Lung (tissue), 17 donors: ENCODE measurements at places on chromosomes 4 and X. TPM values are rescaled to one million over a fixed set of nuclear protein-coding genes. Genes with fewer than 3 reads are reported as not detected.

Gene TLL1
- total RNA-seq = 5.7 TPM

GRCh38 chrX:87063642-87064041, 454.0 kb upstream of the KLHL4 start:
- no peak overlapping the region for H3K27ac ChIP-seq
- no peaks in the 10 kb centered on the region for H3K4me1 ChIP-seq
- H3K4me3 ChIP-seq = no peak overlapping the region
- DNase-seq = no peak

Gene TACR3
- 0.11 TPM for total RNA-seq

Gene RRH
- total RNA-seq = not detected

Gene RIPPLY1
- not detected for total RNA-seq

DNA sequence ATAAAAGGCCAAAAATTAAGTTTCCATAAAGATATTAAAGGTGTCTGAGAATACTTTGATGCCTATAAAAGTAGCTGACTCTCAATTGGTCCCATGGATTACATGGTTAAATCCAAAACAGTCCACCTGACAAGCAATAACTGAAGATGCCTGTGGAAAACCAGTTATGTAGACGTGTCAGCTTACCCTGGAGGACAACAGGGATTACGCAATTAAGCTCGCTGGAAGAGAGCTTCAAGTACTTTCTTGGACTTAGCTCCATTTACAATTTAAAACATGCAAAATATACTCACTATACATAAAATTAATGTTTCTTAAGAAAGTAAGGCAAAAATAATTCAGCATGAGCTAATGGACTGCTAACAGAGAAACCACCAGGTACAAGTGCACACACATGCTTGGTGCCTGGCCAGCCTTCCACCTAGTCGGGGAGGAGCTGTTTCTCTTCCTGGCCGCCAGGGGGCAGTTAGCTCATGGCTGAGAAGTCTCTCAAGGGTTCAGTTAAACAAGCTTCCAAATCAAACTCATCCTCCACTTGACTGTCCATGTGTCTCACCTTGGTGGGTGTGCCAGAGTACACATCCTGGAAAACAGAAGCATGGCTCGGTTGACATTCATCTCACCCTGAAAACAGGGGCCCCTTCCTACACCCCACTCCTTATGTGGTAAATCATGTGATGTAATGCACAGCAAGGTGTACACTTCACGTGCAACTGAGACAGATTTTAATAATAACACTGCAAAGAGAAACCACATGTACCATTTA, 9.2 kb upstream of the FAM53A start:
- peak; percentile 71 for DNase-seq
- H3K27ac ChIP-seq = no peak overlapping the region
- H3K36me3 ChIP-seq = peaks cover 20% of the 10 kb centered on the region
- no peaks in the 10 kb centered on the region for H3K27me3 ChIP-seq
- H3K4me3 ChIP-seq = no peak overlapping the region

Gene ELMOD2
- total RNA-seq = 47.5 TPM

DNA sequence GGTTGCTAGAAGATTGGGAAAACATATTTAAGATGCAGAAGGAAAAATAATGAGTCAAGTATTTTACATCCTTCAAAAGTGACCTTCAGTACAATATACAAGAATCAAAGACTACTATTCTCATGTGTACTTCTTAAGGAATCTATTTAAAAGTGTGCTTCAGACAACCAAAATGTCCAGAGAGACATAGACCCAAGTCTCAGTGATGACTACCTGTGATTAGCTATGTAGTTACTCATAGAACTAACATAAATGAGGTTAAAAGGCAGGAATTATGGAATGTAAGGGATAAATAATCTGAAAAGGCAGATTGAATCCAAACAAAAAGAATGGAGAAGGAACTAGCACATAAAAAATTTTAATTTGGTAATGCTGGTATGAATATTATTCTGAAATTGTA, 634.7 kb upstream of the FAM241A start:
- no peak overlapping the region for H3K4me3 ChIP-seq
- H3K27me3 ChIP-seq = no peaks in the 10 kb centered on the region
- no peaks in the 10 kb centered on the region for H3K4me1 ChIP-seq
- no peaks in the 10 kb centered on the region for H3K36me3 ChIP-seq
- no peak overlapping the region for H3K27ac ChIP-seq

Gene TRMT10A
- 12.2 TPM for total RNA-seq

Gene PABPC1L2A
- total RNA-seq = not detected

GRCh38 chr4:11343536-11343935, 85.2 kb downstream of the HS3ST1 start:
- H3K27ac ChIP-seq = no peak overlapping the region
- H3K27me3 ChIP-seq = no peaks in the 10 kb centered on the region
- no peak overlapping the region for H3K4me3 ChIP-seq
- no peak for DNase-seq
- H3K4me1 ChIP-seq = no peaks in the 10 kb centered on the region

DNA sequence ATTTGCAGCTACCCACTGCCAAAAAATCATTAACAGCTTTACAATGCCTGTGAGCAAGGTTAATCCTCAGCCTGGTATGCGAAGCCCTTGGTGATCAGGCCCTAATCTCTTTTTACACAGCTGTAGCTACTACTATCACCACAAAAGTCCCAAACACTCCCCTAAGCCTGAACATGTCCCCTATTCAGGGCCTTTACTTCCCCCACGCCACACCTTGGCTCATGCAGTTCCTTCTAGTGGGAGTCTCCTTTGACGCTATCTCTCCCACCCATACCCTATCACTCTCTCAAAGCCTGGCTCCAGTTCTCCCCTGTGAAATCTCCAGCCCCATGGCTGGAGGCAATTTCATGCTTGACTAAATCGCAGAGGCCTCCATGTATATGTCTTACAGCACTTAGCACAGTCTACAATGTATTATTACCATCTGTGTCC, 90.6 kb upstream of the CBR4 start:
- no peak overlapping the region for H3K4me3 ChIP-seq
- no peaks in the 10 kb centered on the region for H3K27me3 ChIP-seq
- no peak for DNase-seq

DNA sequence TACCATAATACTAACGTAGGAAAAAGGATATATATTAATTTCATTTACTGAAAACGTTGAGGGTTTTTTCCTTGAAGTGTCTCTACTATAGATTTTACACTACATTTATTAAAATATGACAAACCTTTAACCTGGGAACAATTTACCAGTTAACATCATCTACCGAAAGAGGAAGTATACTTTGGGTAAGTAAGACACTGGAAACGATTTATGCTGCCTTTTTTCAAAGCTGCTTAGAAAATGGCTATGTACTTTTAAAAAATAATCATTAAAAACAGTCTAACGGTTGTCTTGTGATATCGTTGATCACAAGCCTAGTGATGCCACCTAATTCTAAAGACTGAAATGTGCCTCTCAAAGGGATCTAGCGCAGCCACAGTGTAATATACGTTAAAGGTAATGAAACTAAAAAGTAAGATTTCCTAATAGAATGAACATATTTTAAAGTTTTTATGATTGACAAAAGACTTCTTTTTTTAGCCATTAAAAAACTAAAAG, 50.4 kb downstream of the STX18 start:
- H3K36me3 ChIP-seq = no peaks in the 10 kb centered on the region
- DNase-seq = peak; percentile 26
- H3K4me1 ChIP-seq = no peaks in the 10 kb centered on the region
- no peaks in the 10 kb centered on the region for H3K27me3 ChIP-seq

- no peak overlapping the region for H3K4me3 ChIP-seq
- peak; percentile 8 for DNase-seq
- no peak overlapping the region for H3K27ac ChIP-seq
These were observed 67.3 kb upstream of the VBP1 start for GRCh38 chrX:155148724-155149537.
